ENCODE measurements at places on chromosomes 11 and 22.

- DNase-seq = no peak
Observed at GRCh38 chr11:126354631-126355323, 709 bp upstream of the ST3GAL4 start.

GRCh38 chr11:112694813-112695212 lies 266.4 kb upstream of the NCAM1 start:
- DNase-seq = no peak

- no peak for DNase-seq
Observed at GRCh38 chr11:127825183-127825582, 762.2 kb downstream of the ETS1 start.

DNA sequence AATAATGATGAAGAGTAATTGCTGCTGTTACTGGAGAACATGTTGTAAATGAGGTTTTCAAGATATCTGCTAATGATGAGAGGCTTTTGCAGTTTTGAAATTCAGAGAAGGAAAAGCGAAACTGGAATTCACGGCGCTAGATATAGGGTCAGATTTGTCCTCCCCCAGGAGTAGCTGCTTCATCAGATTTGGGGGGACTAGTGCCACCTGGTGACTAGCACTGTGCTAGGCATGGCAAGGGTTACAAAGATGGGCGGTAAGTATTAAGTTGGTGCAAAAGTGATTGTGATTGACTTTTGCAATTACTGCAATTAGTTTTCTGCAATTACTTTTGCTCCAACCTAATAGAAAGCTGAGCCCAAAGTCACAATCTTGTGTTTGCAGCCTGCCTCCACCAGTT lies 879.9 kb upstream of the TENM4 start:
- no peak for DNase-seq

DNA sequence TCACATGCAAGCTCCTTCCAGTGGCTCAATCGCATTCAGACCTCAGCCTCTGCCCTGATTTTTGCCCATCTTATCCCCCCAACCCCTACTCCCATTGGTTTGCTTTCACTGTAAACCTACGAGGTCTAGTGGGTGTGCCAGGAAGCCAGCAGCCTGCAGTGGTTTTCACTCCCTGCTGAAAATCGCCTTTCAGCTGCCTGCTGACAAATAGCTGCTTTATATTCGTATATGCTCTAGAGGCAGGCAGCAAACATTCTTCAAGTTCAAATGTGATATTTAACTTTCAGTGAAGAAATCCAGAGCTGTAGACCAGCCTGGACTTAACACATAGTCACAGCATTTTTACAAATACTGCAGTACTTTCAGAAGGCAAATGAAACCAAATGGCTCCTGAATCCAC lies 92.8 kb upstream of the APOA1 start:
- DNase-seq = no peak

- no peak for DNase-seq
Observed at GRCh38 chr11:129636926-129637325, 178.7 kb upstream of the TMEM45B start.

DNA sequence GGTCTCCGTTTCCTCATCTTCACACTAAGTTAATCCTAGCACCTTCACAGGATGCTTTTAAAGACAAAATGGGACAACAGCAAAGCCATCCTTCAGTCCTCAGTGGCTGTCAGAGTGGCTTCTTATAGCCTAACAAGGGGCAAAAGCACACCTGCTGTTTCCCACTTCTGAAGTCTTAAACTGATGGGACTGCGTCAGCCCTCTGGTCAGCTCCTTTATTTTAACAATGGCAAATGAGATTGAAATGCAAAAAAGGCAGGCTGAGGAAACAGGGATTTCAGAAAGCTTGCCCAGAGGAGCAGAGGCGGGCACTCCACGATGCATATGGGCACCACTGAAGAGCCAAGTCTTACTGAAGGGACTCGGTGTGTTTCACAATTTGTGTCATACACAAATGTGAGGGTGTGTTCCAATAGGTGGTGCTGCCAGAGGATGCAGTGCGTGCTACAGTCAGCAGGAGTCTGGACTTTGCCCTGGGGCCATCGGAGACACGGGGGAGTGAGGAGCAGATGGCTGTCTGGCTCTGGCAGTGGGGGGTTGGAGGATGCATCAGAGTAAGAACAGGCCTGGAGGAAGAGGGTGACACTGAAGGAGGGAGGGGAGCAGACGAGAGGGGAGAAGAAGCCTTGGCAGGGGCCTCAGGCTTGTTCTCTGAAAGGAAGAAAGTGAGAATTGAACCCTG lies 47.3 kb downstream of the TENM4 start:
- no peak for DNase-seq

DNA sequence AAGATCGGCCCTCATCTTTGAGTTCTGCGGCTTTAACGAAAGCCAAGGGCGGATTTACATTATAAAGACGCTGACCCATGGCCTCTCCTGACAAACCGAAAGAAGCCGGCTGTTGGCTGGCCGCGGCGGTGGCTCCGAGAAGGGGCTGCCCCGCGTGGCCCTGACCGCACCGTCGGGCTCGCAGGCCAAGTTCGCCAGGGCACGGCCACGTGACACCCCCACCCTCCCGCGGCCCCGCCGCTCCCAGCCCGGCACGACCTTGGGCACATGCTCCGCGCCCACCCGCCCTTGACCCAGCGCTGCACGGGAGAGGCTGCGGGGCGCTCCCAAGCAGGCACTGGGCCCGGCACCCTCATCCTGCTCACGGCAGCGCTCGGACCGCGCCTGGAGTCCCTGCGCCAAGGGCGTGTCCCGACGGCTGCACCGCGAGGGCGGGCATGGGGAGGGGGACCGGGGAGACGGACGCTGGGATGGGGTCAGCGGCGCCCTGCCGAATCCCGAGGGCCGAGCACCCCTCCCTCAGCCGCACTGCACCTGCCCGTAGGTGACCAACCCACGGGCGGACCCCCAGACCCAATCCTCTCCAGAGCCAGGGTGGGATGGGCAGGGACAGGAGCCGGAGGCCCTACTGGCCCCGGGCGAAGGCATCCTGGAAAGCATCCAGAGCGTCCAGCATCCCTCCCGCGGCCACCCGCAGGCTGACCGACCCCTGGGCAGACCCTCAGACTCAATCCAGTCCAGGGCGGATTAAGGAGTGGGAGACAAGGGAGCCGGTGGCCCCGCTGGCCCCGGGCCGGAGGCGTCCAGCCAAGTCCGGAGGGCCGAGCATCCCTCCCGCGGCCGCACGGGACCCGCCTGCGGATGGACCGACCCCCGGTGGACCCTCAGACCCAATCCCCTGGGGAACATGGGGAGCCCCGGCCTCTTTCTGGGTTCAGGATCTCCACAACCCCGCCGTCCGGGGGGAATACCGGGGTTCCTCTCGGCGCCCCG lies 759 bp downstream of the CPT1A start:
- DNase-seq = no peak

GRCh38 chr11:57536947-57537619 lies at the start of gene SMTNL1:
Gene SMTNL1 (plus strand): TSS chr11:57537595. CDS start chr11:57542643, 5,048 bp downstream.
- DNase-seq = no peak

DNA sequence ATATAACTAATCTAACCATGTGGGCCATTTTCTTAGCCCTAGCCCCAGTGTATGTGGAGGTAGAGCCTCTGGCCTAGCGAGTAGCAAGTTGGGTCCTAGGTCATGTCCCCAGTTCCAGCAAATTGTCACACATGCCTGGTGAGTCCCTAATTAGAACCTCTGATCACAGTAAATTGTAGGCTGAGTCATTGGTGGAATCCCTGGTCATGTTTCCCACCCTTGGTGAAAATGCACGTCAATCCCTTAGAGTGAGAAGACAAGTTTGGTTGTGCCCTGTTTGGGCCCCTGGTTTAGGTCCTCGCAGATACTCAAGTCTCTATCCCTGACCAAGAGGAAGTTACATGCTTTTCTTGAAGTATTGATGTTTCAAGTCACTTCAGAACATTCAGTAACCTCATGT lies 46.7 kb downstream of the ATM start:
- DNase-seq = no peak

GRCh38 chr11:945986-946385 lies 20.3 kb downstream of the AP2A2 start:
- no peak for DNase-seq

- no peak for DNase-seq
Observed at GRCh38 chr22:39169797-39170466, 17.5 kb upstream of the CBX7 start.

DNA sequence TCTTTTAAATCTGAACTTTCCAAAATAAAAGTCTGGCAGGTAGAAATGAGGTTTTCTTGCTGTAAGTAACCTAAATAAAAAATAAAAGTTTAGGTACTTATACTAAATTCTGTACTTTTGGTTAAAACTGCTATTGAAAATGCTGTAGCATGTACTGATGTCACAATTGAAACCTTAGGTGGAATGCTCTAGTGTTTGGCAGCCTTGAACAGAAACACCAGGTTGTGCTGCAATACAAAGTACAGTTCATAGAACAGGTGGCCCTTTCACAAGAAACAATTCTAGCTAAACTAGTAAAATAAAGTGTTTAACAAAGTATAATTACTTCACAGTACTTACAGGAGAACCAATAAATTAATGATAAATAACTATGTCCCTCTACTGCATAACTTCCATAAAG lies 25.1 kb downstream of the NPAT start:
- DNase-seq = no peak

- DNase-seq = no peak
Observed at GRCh38 chr11:113177671-113178070, 136.7 kb upstream of the TTC12 start.

DNA sequence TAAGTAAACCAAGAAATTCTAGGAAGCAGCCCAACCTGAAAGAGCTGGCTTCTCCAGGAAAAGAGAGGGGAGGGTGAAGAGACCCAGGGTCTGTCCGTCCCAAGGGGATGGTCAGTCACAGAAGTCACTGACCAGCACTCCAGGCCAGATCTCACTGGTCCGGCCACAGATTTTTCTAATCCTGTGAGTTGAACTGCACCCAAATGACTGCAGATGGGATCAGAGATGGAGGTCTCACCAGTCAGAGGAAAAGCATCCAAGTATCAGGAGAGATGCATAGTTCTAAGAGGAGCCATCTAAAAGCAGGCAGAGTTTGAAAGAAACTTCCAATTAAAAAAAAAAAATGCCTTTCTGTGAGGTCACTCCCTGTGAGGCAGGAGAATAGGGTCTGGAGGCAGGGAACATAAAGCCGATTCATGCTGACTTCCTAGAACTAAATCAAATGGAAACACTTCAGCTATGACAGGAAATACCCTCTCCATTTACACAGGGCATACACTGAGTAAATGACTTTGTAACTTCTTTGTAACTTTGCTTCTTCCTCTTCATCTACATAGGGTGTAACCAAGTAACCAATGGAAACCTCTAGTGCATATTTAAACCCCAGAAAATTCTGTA lies 144.5 kb downstream of the CCDC34 start:
- DNase-seq = no peak

DNA sequence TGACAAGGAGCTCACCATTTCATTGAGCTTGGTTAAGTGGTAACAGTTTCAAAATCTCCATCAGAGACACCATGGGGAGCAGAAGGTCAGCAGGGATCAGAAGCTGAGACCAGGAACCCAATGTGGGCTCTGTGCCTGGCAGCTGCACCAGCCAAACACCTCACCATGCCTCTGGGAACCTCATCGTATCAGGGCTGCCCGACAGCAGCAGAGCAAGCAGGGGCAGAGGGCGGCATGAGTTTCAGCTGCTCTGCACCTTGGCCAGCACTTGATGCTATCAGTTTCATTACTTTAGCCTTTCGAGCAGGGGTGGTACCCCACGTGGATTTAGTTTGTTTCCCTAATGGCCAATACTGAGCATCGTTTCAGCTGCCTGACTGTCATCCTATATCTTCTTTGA lies 77.8 kb downstream of the DGCR2 start:
- no peak for DNase-seq

DNA sequence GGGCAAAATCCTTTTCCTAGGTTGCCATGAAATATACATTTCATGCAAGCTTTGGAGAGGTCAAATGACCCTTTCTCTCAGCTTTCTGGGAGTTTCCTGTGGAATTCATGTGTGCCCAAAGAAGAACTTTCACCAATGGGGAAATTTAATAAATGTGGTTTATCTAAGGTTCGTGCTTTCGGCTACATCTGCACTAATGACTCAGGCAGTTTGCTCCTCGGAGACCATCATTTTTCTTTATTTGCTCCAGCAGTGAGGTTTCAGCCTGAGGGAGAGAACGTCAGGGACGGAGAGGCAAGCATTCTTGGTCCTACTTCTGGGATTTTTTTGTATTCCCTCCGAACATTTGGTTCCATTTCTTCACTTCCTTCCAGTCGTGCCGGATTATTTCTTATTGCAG lies 85.2 kb downstream of the FLI1 start:
- DNase-seq = no peak

- DNase-seq = no peak
Observed at GRCh38 chr11:77201370-77201769, 73.3 kb downstream of the MYO7A start.

Measured in brain pericyte (primary cell).